Erythroblast (primary cell): ENCODE measurements at places on chromosomes 12 and 14.
A peak's percentile ranks its signal among the peaks of the same experiment; 100 is the strongest.

- no peak for DNase-seq
These were observed 1.1 kb downstream of the PTPN6 start for GRCh38 chr12:6952121-6952862.

DNA sequence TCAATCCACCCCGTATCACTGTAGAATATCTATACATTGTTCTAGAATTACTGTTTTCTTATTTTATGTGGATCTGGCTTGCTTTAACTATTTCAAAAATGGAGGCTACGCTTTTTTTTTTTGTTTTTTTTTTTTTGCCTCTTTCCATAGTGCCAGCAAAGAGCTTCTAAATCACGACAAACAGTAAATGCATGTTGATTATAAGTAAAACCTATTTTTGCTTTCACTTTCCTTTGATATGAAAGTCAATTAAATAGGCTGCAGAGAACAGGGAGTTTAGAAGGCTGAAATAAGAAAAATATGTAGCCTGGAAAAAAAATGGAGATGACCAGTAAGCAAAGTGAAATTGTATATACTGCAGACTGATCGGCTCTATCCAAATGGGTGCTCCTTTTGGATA lies 112.3 kb upstream of the AMIGO2 start:
- no peak for DNase-seq

DNA sequence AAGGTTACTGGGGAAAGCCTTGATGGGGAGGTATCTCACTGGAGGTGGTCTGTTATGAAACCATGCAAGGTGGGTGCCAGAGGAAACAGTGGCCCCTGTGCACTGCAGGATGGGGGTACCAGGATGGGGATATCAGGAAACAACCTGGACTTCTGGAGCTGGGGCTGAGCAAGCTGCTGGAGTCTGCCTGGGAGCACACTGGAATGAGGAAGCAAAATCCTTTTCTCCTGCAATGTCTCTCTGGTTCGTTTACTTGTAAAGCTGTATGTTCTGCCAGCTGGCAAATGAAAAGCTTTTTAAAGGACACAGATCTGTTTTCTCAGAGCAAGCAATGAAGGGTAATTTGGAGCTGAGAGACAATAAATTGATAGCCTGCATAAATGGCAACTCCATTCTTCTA lies 23.2 kb upstream of the SERPINA1 start:
- DNase-seq: no peak

GRCh38 chr12:9943240-9943639 lies 11.1 kb upstream of the CLEC2A start:
- no peak for DNase-seq

- no peak for DNase-seq
These were observed 151.5 kb downstream of the PRKCH start for GRCh38 chr14:61472801-61473376.

DNA sequence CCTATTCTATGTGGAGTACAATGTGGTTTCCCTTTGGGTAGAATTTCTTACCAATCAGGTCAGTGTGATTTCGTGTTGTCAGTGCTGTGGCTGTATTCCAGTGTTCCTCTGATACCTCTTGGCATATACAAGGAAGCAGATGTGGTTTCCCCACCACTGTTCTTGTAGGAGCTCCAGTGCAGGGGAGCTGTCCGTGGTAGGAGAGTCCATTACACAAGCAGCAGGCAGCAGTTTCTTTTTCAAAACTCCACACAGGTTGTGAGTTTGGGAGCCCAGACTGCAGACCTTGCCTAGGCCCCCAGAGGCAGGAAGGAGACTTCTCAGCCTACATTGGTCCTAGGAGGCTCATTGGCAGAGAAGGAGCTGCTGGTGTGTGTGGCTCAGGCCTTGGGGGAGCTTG lies 452.8 kb downstream of the AACS start:
- DNase-seq: no peak

DNA sequence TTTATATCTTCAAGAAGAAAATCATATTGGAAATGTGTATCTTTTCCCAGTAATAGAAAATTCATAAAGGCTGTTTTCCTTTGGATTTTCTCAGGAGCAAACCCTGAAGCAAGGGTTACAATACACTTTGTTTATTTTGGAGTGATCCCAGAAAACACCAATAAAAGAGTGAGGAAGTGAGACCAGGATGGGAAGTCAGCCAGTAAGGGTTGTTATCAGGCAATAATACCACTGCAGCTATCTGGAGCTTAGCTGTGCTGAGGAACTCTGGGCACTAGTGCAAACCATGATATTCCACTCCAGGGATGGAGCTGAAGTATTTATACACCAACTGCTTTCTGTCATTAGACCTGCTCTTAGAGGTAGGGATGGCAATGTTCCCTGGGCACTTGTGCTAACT lies 1002.3 kb downstream of the FLRT2 start:
- no peak for DNase-seq

DNA sequence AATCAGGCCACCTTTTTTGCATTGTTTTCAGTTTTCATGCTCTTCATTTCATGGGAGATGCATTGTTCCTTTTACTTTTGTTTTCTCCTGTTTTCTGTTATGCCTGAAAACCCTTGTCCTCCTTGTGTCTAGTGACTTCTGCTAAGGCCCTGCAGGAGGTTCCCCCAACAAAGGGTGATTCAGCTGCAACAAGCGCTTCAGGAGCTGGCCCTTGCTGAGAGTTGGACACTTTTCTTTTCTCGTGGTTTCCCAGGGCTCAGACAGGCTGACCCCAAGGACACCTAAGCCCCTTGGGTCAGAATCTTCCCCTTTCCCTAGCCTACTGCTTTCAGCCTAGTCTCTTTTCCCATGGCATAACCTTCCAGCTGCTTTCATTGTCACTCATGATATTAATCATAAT lies 98.9 kb downstream of the PLXNC1 start:
- no peak for DNase-seq

DNA sequence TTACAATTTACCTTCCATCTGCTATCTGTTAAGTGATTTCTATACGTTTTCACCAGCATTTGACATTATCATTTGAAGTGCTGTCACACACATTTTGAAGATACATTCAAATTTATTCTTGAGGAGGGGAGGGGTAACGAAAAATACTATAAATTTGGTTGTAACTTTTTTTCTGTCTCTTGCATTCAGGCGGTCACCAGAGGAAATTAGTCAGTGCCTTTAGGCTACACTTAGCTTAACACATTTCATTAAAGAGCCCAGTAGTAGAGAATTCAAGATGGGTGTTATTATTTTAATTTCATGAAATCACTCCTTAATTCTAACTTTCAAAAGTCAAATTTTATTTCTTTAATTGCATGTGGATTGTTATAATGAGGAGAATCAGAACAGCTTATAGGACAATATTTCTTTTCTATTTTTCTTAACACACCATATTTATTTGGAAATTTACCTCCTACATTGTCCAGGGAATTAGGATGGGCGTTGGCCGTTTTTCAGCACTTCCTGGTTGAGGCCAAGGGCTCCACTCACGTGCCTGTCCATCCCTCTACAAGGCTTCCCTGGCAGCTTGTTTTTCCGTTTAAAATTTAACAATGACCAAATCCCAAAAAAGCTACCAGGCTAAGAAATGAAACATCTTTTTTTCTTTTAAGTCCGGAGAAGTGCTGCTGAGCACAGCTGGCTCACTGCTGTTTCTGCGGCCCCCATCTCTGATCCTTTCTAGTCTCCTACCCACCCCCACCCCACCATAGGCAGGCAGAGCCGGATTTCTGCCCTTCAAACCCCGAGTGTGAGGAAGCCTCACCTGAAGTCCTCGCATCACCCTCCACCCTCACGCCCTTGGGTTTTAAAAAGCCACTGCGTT lies 1.1 kb upstream of the FAR2 start:
- no peak for DNase-seq

- DNase-seq: no peak
These were observed 7.5 kb upstream of the KLHL42 start for GRCh38 chr12:27772328-27773049.

- no peak for DNase-seq
These were observed 69.4 kb upstream of the RHOJ start for GRCh38 chr14:63134801-63135200.

GRCh38 chr14:103304706-103305105 lies 29.3 kb upstream of the EIF5 start:
- no peak for DNase-seq

DNA sequence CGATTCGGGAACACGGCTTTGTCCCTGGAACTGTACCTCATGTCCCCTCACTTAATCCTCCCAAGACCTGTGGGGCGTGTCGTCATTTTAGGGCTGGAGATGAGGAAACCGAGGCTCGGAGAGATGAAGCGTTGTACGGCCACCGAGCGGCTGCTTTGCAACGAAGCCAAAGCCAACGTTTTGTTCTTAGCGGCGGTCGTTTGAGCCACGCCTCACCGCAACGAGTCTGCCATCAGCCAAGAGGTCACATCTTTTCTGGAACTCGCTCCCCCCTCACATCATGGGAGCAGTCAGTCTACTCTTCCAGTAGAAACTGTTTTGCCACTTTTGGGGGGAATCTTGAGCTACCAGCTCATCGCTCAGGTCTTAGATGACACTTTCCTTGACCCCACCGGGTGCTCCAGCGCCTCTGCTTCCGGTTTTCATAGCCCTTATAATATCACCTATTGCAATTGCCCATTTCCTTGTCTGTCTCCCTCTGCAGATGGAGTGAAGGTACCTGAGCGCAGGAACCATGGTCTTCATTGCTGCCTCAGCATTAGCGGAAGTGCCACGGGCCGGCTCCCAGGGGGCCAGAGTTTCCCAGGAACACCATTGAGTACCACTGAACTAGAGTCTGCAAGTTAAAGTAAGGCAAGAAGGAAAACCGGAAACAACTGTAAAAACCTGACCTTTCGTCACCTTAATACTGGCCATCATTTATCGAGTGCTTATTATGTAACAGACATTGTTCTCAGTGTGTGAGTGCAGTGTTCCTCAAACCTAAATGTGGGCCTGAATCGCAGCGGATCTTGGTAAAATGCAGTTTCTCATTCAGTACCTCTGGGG lies 19.6 kb downstream of the NINJ2 start:
- DNase-seq: peak; percentile 79

DNA sequence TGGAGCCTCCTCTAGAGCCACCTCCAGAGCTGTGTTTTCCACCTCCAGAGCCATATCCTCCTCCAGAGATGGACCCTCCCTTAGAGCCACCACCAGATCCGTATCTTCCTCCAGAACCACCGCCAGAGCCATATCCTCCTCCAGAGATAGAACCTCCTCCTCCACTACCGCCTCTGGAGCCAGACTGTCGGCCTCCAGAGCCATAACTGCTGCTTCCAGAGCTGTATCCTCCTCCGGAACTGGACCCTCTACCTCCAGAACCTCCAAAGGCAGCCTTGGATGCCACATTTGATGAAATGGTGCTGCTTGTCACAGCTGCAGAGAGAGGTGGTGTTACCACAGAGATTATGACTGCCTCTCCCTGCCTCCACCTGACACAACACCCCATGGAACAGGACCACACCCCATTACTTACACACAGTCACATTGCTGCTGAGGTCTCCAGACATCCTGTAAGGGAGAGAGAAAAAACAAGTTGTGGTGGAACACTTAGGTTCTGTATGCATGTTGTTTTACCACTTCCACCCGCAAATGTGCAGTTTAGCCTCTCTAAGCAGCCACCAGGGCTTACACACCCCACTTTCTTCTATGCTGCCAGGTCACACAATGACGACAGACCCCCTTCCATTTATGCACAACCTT lies 6.8 kb downstream of the KRT2 start:
- DNase-seq: peak; percentile 65

DNA sequence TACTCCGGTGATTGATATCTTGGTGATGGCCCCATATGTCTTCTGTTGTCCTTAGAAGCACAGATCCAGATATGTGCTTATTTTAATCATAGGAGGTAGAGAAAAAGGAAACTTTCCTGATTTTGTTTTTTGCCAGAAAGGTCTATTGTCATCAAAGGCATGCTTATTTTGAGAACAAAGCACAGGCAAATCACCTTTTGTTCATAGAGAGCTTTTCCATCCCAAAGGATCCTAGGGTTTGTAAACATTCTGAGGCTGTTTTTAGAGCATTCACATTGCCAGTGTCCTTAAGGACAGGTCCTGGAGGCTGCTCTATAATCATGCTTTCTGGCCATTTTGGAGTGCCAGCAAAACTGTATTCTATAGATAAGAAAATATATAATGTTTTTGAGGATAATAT lies 148.5 kb upstream of the SEL1L start:
- no peak for DNase-seq

GRCh38 chr14:73244541-73245290 lies 7.4 kb downstream of the PAPLN start:
- no peak for DNase-seq

DNA sequence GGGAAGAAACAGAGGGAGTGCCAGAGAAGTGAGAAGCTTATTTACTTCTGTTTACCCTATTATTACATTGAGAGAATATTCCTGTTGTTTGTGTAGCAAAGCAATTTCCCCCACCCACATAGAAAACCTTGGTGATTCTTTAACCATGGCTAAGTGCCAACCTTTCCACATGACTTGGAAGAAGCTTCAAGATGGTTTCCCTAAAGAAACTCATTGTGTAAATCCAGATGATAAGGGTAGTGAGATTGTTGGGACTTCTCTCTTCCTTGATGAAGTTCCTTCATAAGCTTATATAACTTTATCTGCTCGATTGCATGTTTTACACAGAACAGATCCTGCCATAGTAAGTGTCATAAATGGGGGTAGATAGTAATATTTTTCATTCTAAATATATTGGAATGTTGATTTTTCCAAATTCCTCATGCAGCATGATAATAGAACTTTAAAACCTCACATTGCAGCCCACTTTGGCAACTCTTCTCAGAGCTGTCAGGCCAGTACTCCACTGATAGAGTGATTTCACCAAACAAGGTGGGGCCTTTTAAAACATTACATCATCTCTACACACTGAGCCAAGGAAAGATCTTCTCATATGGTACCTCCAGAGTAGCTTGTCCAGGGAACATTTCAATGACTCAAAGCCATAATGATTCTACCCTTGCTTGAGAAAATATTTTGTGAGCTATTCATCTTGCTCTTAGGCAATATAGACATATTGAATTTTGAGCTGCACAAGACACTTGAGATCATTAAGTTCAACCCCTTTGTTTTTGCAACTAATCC lies 47.8 kb upstream of the KIF21A start:
- no peak for DNase-seq

- DNase-seq: peak; percentile 7
These were observed 98.2 kb downstream of the SNAPC1 start for GRCh38 chr14:61860294-61860918.

DNA sequence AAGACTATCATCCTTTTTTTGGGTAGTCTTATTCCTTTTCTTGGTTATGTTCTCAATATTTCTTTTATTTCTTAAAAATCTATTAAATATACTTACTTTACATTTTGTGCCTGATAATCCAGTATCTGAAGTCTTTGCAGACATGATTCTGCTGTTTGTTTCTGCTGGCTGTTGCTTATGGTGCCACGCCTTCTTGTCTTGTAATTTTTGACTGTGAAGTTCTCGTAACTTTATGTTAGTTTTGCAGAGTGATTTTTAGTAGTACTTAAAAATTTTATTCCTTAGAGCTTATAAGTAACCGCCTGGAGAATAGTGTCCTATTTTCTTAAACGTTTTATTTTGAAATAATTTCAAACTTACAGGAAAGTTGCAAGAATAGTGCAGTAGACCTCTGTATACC lies 10.5 kb downstream of the FRS2 start:
- no peak for DNase-seq

GRCh38 chr12:13197526-13198143 lies 1.1 kb downstream of the EMP1 start:
- DNase-seq: no peak

GRCh38 chr14:101047326-101047725 lies 143.8 kb upstream of the RTL1 start:
- DNase-seq: peak; percentile 82

- DNase-seq: no peak
These were observed 96.6 kb downstream of the SCN8A start for GRCh38 chr12:51687614-51688013.

- DNase-seq: no peak
These were observed 80.8 kb downstream of the DACT1 start for GRCh38 chr14:58718226-58719205.
